Sigmoid colon (tissue), 7 donors: ENCODE measurements at places on chromosomes 4 and X. TPM values are rescaled to one million over a fixed set of nuclear protein-coding genes. Genes with fewer than 3 reads are reported as not detected.

Gene VEGFC
- total RNA-seq = 2.4 TPM

- no peak for DNase-seq
Observed at GRCh38 chr4:156103311-156103710, 149.6 kb upstream of the CTSO start.

- DNase-seq = no peak
Observed at GRCh38 chr4:99078931-99079624, 9.5 kb downstream of the ADH5 start.

Gene DMRTC1B
- not detected for total RNA-seq
